ENCODE measurements at places on chromosomes 12 and 14. TPM values are rescaled to one million over a fixed set of nuclear protein-coding genes. Genes with fewer than 3 reads are reported as not detected.

Gene GUCY2C
- not detected for total RNA-seq

- no peak overlapping the region for H3K27ac ChIP-seq
- no peak for DNase-seq
- H3K36me3 ChIP-seq: no peaks in the 10 kb centered on the region
- no peaks in the 10 kb centered on the region for H3K4me1 ChIP-seq
Measured at GRCh38 chr12:42502682-42503081, 86.9 kb downstream of the PRICKLE1 start.

GRCh38 chr12:24718617-24719016, 230.3 kb downstream of the BCAT1 start:
- H3K36me3 ChIP-seq: no peaks in the 10 kb centered on the region
- no peak overlapping the region for H3K4me3 ChIP-seq
- H3K4me1 ChIP-seq: peaks cover 14% of the 10 kb centered on the region
- H3K27me3 ChIP-seq: no peaks in the 10 kb centered on the region
- DNase-seq: no peak

DNA sequence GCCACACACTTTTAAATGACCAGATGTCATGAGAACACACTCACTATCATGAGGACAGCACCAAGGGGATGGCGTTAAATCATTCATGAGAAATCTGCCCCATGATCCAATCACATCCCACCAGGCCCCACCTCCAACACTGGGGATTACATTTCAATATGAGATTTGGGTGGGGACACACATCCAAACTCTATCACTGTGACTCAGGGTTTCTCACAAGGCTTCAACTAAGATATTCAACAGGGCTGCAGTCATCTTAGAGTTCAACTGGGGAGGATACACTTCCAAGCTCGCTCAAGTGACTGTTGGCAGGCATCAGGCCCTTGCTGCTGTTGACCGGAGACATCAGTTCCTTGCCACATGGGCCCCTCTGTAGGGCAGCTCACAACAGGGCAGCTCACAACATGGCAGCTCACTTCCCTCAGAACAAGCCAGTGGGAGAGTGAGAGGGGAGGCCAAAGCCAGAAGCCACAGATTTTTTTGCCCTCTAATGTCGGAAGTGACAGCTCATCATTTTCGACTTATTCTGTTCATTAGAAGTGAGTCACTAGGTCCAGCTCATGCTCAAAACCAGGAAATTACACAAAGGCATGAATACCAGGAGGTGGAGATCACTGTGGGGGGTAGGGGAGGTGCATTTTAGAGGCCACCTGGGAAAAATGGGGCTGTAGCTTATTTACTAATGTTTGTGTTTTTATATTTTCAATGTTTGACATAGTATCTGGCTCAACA, 50.8 kb upstream of the PTHLH start:
- no peaks in the 10 kb centered on the region for H3K36me3 ChIP-seq
- H3K27me3 ChIP-seq: no peaks in the 10 kb centered on the region
- no peak for DNase-seq
- H3K4me3 ChIP-seq: no peak overlapping the region
- no peak overlapping the region for H3K27ac ChIP-seq
- no peaks in the 10 kb centered on the region for H3K4me1 ChIP-seq
